ENCODE measurements at places on chromosomes 13 and 19.
A peak's percentile ranks its signal among the peaks of the same experiment; 100 is the strongest.

GRCh38 chr19:58346961-58347929 is 6.0 kb downstream of the A1BG start:
- DNase-seq: peak; percentile 81

DNA sequence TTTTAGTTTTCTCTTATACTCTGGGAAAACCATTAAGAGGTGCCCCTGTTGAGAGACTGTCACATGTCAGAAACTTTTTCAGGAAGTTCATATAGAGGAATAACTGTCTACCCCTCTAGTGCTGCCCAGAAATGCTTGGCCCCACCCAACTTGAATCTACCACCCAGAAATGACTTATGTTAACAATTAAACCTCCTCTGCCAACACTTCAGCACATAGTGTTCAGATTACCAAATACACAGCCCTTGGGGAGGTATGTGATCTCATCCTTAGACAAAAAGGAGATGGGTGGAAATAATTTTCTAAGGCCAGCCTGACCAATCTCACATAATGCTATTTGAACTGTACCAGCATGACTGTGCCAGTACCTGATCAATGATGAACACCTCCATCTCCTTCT is 35.6 kb downstream of the CCDC169 start:
- no peak for DNase-seq

DNA sequence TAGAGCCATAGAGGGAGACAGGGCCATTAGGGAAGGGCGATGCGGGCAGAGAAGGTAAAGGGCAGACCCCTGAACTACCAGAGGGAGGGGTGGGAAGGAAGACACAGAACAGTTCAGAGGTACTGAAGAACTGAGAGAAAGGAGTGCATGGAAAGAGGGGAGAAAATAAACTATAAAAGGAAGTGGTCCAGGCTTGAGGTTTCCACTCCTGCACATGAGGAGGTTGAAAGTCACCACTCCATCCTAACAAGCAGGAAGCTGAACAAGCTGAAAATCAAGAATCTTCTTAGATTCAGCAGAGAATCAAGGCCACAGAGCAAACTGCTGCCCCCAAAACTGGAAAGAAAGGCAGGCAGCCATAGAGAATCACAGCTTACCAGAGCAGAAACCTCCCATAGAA is 45.1 kb downstream of the MIPEP start:
- DNase-seq: no peak

GRCh38 chr19:55536951-55537740 is at the start of gene SBK2:
Gene SBK2, minus strand, starts transcription at chr19:55537133. Its CDS starts 839 bp downstream, at chr19:55536294.
- no peak for DNase-seq

- DNase-seq: no peak
Measured at GRCh38 chr19:46946611-46947238, 72.9 kb upstream of the NPAS1 start.

DNA sequence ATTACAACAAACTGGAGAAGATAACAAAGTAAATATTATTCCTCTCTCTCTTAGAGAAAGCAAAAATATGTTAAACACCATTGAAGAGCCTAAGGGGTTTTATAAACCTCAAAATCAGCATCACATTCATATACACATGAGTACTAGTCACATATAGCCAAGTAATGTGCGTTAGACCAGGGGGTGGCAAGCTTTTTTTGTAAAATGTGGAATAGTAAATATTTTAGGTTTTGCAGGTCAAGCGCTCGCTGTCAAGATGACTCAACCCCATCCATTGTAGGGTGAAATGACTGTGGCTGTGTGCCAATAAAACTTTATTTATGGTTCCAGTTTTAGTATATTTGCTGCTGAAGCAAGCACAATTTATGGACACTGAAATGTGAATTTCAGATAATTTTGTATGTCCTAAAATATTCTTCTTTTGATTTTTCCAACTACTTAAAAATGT is 21.7 kb downstream of the RFX2 start:
- DNase-seq: no peak

GRCh38 chr13:111549464-111549863 is 229.0 kb downstream of the TEX29 start:
- DNase-seq: no peak

DNA sequence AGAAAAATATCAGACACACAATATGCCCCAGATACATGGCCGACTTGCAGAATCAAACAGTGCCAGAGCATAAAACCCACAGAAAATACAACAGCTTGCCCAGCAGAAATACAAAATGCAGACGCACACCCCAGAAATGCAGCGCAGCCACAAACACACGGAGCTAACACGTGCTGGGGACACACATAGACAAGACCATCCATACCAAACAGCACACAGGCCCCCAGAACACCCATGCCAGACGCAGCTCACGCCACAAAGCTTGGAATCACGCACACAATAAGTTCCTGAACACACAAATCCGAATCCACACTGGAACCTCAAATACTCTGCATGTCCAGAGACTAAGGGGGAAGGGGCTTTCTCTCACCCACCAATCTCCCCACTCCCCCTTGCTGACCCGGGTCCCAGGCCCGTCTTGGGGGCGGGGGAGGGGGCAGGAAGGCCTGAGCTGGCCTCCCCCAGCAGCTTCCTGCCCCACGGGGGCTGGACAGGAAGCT is 17.2 kb downstream of the CCDC97 start:
- no peak for DNase-seq

DNA sequence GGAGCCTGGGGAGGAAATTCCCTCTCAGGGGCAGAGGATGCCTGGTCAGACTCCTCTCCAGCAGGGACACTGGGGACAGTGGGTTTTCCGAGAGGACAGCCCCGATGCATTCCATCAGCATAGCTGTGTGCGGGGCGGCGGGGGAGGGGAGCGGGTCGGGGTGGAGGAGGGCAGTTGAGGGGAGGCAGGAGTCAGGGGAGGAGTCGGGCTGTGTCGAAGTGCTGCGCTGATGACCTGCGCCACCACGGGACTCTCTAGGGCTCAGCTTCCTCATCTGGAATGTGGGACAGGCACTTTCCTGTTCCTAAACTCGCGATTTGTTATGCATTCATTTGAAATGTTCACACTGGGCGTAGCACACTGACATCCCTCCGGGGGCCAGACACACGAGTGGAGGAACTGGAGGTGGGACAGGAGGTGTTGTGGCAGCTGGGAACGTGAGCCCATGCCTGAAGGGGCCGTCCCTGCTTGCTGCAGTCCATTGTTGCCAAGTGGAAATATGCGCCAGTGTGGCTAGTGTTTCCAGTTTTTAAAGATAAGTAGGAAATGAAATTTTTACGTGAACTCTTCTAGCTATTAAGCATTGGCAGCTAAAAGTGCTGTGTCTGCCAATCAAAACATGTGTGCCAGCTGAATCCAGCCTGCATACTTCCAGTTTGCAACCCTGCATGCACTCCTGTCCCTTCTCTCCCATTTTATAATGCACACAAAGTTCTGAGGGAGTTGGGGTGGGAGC is 43.3 kb downstream of the FLT1 start:
- no peak for DNase-seq

GRCh38 chr19:944663-945241 is 18.9 kb downstream of the ARID3A start:
- DNase-seq: no peak

- DNase-seq: no peak
Measured at GRCh38 chr19:46191356-46191755, 38.2 kb upstream of the IGFL1 start.

DNA sequence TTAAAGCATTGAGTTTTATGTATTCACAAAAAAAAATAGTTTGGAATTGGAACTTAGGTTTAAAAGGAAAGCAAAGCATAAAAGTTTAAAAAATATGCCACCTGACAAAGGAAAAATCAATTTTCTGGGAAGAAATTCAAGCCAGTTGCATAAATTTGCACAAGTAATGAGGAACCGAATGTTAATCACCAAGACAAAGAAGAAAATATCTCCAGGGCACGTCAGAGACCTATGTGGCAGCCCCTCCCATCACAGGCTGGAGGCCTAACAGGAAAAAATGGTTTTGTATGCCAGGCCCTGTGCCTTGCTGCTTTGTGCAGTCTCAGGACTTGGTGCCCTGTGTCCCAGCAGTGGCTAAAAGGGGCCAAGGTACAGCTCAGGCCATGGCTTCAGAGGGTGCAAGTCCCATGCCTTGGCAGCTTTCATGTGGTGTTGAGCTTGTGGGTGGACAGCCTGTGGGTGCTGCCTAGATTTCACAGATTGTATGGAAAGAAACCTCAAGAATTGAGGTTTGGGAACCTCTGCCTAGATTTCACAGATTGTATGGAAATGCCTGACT is 767.2 kb upstream of the SLC10A2 start:
- no peak for DNase-seq

GRCh38 chr19:12796146-12797071 is 5.1 kb downstream of the JUNB start:
- peak; percentile 23 for DNase-seq

DNA sequence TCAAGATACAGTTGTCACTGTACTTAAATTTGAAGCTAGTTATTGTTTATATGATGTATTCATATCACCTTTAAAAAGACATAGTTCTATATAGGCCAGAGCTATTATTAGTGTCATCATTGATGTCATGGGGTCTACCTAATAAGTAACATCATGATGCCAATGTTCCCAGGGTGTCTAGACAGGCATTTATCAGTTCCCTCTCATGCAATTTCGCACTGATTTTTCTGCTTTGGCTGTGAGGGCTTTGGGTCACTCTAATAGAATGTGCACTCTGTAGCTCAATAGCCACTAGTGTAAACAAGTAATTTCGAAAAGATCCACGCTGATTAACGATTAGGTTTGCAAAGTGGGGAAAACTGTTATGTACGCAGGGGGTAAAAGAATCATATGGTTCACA is 1651.3 kb downstream of the SLITRK5 start:
- no peak for DNase-seq

GRCh38 chr13:90014038-90014437 is 1333.4 kb upstream of the MIR17HG start:
- no peak for DNase-seq

- DNase-seq: no peak
Measured at GRCh38 chr19:1248139-1248785, at the start of gene MIDN. Gene MIDN, plus strand, starts transcription at chr19:1248583. Its CDS starts 1,714 bp downstream, at chr19:1250297.

- DNase-seq: no peak
Measured at GRCh38 chr13:89352384-89352783, 1681.2 kb downstream of the SLITRK5 start.

All from hypothalamus (tissue), 51 donors.